ENCODE measurements at places on chromosomes 5 and 9.

- no peak for DNase-seq
These were observed 66.4 kb upstream of the FER start for GRCh38 chr5:108681079-108681921.

DNA sequence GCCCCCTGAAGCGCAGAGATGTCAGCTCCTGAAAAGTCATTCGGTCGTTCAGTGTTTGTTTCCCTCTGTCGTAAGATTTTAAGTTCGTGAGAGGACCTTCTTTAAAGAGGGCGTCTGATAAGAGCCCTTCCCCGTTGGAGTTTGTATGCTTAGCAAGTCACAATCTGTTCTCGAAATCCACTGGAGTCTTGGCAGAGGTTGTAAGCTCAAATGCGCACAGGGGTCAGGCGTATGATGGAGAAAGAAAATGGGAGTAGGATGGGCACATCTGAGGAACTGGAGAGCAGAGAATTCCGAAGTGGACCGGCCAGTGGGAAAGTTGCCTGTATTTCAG lies 710 bp downstream of the HSD17B4 start:
- DNase-seq = no peak

DNA sequence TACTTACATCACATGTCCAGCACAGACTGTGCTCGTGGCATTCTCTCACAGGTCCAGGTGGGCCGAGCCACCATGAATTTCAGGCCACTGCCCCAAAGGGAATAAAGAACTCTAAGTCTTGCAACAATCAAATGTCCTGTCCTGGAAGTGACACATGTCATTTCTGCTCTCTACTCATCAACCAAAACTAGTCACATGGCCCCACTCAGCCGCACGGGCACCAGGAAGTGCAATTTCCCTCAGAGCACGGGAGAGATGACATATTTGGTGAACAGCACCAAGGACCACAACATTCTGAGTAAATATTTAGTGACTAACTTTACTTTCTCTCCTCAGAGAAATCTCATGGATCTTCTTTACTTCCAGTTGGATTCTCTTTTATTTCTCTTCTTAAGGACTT lies 131.1 kb upstream of the TUT7 start:
- DNase-seq = no peak

GRCh38 chr9:81461196-81461595 lies 228.2 kb downstream of the TLE1 start:
- no peak for DNase-seq

GRCh38 chr5:127203818-127204217 lies 86.8 kb upstream of the MEGF10 start:
- DNase-seq = no peak

- no peak for DNase-seq
These were observed 43.4 kb upstream of the SH3PXD2B start for GRCh38 chr5:172497591-172498255.

DNA sequence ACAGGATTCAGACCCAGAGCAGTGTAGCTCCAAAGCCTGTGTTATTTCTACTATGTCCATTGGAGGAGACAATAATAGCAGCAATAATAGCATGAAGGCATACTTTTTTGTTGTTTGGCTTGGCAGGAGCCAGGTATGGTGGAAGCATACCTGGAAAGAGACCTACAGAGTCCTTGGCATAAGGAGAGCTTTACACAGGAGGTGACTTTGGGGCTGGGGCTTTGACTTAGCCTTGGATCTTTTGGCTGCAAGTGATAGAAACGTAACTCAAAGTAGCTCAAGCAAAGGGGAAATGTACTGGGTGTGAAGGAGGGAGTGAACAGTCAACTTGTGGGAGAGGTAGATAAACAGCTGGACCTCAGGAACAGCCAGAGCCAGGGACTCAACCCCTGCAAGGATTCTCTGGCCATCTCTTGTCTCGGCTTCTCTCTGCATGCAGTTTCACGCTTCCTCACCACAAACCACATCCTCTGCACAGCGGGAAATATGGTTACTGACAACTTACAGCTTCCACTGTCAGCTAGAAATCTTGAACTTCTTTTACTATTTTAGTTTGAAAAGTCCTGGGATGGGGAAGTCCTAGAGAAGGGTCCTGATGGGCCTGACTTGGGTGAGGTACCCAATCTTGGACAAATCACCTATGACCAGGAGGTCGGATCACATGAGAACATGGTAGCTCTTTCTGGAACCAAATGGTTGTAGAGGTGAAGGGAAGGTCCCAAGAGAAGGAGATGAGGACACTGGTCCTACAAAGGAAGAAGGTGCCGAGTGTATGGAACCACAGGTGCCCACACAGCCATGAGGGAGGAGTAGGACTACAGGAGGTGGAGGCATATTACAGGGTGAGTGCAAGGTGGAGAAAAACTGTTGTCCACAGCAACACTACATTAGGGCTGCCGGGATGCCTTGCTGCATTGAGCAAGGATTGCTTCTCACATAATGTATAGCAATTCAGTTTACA lies 47.0 kb upstream of the TGFBR1 start:
- DNase-seq = peak; percentile 31

DNA sequence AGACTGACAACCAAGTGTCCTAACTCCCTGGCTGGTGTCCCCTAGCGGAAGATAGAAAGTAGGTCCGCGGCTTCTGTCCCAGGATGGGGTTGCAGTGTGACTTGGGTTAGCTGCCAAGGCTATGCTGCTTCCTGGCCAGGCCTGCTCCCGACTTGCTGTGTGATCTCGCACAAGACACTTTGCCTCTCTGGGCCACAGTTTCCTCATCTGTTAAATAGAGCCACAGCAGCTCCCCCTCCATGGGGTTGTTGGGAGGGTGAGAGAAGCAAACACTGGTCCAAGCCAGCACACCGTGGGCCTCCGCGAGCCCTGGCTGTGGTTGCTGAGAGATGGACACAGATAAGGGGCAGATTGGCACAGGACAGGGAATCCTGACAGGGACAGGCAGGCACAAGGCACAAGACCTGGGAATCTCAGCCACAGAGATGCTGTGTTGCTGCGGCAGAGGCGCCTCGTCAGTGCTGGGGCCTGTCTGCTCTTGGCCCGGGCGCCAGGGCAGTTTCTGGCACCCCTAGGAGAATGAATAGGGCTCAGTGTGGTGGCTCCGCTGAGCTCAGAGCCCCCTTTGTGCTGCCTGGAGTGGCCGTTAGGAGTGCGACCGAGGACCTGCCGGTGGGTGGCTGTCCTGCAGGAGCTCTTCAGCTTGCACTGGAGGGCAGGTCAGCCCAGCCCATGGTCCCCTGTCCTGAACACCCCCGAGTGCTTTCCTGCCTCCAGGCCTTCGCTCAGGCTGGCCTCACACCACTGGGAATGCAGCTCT lies 1.8 kb upstream of the SH2D3C start:
- no peak for DNase-seq

- DNase-seq = no peak
These were observed 23.0 kb downstream of the ZNF474 start for GRCh38 chr5:122152266-122152900.

- no peak for DNase-seq
These were observed 36.2 kb upstream of the IFNK start for GRCh38 chr9:27487927-27488326.

- no peak for DNase-seq
These were observed 109.9 kb downstream of the PHF2 start for GRCh38 chr9:93686127-93686879.

GRCh38 chr5:176619203-176619568 lies 9.2 kb upstream of the GPRIN1 start:
- DNase-seq = peak; percentile 59

GRCh38 chr9:134693641-134694367 lies 52.2 kb downstream of the COL5A1 start:
- DNase-seq = no peak

DNA sequence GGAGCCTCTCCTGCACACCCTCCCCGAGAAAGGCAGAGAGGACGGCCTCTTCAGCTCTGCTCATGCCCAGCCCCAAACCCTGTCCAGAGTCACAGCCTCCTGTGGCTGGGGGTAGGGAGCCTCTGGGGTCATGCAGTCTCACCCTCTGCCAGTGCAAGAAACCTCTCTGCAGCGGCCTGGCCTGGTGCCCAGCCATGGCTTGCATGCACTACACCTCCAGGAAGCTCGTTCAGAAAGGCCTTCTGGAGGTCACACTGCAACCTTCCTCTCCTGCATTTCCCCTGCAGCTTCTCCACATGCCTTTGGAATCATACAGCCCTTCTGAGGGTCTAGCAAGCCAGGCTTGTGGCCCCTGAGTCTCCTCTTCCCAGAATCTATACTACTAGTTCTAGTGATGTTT lies 17.9 kb downstream of the CSF1R start:
- DNase-seq = no peak

DNA sequence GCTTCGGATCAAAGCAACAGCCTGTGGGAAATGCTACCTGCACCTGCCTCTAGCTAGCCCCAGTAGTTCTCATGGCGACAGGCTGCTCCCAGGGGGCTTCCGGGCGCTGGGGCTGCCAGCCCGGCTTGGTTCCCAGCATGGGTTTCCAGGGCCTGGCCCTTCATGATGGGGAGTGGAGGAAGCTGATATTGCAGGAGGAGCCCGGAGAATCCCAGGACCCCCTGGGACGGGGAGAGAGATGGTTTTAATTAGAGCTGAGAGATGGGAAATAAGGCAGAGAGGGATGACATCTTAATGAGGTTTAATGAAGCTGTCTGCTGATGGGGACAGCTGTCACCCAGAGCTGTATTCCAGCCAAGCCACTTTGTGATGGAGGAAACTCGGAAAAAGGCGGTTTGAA lies 78.6 kb downstream of the CFAP77 start:
- DNase-seq = no peak

GRCh38 chr5:43007911-43008362 lies 32.2 kb downstream of the ANXA2R start:
- DNase-seq = no peak

Data from stimulated activated CD8-positive, alpha-beta memory T cell treated with anti-CD3 and anti-CD28 coated beads, Interleukin-15, amount 100 ng/mL, for 24 hours (primary cell).